Temporal lobe (tissue), 4 donors: ENCODE measurements at places on chromosomes 5 and 9. TPM values are rescaled to one million over a fixed set of nuclear protein-coding genes. Genes with fewer than 3 reads are reported as not detected.

ANKRD34B gene
- total RNA-seq: 0.25 TPM

RASGEF1C gene
- total RNA-seq: 21.4 TPM

NR6A1 gene
- 1.2 TPM for total RNA-seq

SLC6A19 gene
- under 0.01 TPM for total RNA-seq

ITGA2 gene
- 3.7 TPM for total RNA-seq

FABP6 gene
- total RNA-seq: 2.2 TPM

GALT gene
- 16.5 TPM for total RNA-seq

SLIT3 gene
- 3.0 TPM for total RNA-seq

C9orf153 gene
- total RNA-seq: 0.25 TPM

LAMC3 gene
- 2.7 TPM for total RNA-seq

MAMDC2 gene
- 2.5 TPM for total RNA-seq

WDR31 gene
- total RNA-seq: 2.7 TPM

FCN1 gene
- 0.98 TPM for total RNA-seq

PCDHGA6 gene
- total RNA-seq: 9.6 TPM

SOWAHA gene
- total RNA-seq: 4.7 TPM

TSSK1B gene
- not detected for total RNA-seq
